ENCODE measurements at places on chromosomes 2 and 18. TPM values are rescaled to one million over a fixed set of nuclear protein-coding genes. Genes with fewer than 3 reads are reported as not detected.

FOXD4L1 gene
- total RNA-seq: 0.17 TPM

CRACDL gene
- total RNA-seq: 0.12 TPM

ELAC1 gene
- total RNA-seq: 6.8 TPM

IL1F10 gene
- not detected for total RNA-seq

KCNIP3 gene
- 0.28 TPM for total RNA-seq

EFEMP1 gene
- total RNA-seq: not detected

CRYGD gene
- total RNA-seq: not detected

ARHGEF33 gene
- total RNA-seq: 0.09 TPM

EVX2 gene
- total RNA-seq: not detected

DOK6 gene
- not detected for total RNA-seq

RAB6C gene
- total RNA-seq: not detected

CHPF gene
- 38.3 TPM for total RNA-seq

MYL12A gene
- 340 TPM for total RNA-seq

SATB2 gene
- total RNA-seq: 0.07 TPM

UGT1A5 gene
- not detected for total RNA-seq

AQP12A gene
- total RNA-seq: not detected

COL4A4 gene
- total RNA-seq: not detected

CTAGE1 gene
- not detected for total RNA-seq

MYOM1 gene
- total RNA-seq: 0.75 TPM

PSMA8 gene
- total RNA-seq: 0.93 TPM

CD207 gene
- not detected for total RNA-seq

CIB4 gene
- total RNA-seq: not detected

KIAA2012 gene
- total RNA-seq: not detected

MC5R gene
- not detected for total RNA-seq

KATNAL2 gene
- not detected for total RNA-seq

EHD3 gene
- 1.5 TPM for total RNA-seq

PTPN18 gene
- total RNA-seq: 61.9 TPM

NPHP1 gene
- total RNA-seq: 0.21 TPM

PDK1 gene
- total RNA-seq: 42.6 TPM

RMND5A gene
- total RNA-seq: 46.4 TPM

ZNF892 gene
- total RNA-seq: 4.7 TPM

OST4 gene
- 314 TPM for total RNA-seq

PTPRN gene
- 0.07 TPM for total RNA-seq

POMC gene
- 6.9 TPM for total RNA-seq

AKAIN1 gene
- not detected for total RNA-seq

ZNF521 gene
- total RNA-seq: not detected

VPS4B gene
- 62.1 TPM for total RNA-seq

ZAP70 gene
- 240 TPM for total RNA-seq

SYT4 gene
- not detected for total RNA-seq

C1QL2 gene
- total RNA-seq: not detected

SCYGR4 gene
- total RNA-seq: not detected

DCC gene
- total RNA-seq: not detected

ATP6V1B1 gene
- not detected for total RNA-seq

IL36RN gene
- total RNA-seq: not detected

IL36A gene
- 0.23 TPM for total RNA-seq

C2orf78 gene
- 0.07 TPM for total RNA-seq
